ENCODE measurements at places on chromosomes 11 and 22.
A peak's percentile ranks its signal among the peaks of the same experiment; 100 is the strongest.

GRCh38 chr11:10930972-10931760 lies 73.3 kb upstream of the ZBED5 start:
- peak; percentile 96 for DNase-seq

DNA sequence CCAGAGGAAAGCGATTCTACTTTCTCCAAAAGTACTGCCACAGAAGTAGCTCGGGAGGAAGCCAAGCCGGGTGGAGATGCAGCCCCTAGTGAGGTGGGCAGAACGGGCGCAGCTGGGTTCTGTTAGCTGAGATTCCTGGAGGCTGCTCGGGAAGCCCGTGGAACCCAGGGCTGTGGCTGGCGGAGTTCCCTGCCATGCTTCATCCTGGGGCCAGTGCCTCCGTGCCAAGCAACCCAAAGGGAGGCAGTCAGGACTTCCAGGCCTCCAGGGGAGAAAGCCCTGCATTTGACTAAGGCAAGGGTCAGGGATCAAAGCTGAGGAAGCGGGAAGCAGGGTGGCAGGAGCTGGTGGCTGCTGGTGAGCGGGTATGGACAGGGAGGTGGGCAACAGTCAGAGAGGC lies 6.7 kb upstream of the TRMU start:
- no peak for DNase-seq

DNA sequence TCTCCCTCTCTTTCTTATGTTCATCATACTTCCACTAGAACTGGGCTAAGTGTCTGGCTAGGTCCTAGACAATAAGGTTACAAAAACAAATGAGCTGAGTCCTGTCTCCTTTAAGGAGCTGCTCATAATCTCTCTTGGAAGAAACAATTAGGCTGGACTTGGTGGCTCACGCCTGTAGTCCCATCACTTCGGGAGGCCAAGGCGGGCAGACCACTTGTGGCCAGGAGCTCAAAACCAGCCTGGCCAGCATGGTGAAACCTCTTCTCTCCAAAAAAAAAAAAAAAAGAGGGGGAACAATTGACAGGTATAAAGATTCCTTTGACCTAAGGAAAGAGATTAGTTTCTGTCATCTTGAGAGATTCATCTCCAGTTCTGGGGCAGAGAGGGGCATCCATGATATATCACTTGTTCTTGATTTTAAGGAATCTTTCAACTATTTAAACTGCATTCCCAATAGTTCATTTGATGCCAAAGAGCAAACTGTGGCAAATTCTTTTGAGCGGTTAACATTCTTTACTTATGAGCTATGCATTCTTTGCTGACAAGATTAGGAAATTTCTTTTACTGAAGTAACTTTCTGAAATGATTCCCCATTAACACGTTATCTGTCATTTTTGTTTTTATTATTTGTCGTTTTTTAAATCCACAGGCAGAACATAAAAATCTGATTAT lies 125.5 kb downstream of the C11orf87 start:
- peak; percentile 59 for DNase-seq

DNA sequence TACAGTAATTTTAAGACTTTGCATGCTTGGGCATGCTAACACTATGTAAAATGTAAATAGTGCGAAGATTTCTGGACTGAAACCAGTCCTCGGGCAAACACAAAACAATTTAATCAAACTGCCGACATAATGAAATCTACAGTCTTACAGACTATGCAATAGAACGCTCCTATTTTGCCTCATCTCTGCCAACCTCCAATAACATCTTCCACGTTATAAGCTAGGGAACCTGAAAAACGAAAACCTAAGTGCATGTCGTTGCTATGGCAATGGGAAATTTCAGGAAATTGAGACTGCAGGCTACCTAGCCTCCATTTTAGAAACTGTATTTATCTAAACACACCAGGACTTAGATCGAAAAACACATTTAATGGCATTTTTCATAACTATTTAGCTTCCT lies 1.1 kb downstream of the CSTF3 start:
- DNase-seq: peak; percentile 51

- no peak for DNase-seq
These were observed 238.4 kb upstream of the CTSC start for GRCh38 chr11:88575916-88576315.

DNA sequence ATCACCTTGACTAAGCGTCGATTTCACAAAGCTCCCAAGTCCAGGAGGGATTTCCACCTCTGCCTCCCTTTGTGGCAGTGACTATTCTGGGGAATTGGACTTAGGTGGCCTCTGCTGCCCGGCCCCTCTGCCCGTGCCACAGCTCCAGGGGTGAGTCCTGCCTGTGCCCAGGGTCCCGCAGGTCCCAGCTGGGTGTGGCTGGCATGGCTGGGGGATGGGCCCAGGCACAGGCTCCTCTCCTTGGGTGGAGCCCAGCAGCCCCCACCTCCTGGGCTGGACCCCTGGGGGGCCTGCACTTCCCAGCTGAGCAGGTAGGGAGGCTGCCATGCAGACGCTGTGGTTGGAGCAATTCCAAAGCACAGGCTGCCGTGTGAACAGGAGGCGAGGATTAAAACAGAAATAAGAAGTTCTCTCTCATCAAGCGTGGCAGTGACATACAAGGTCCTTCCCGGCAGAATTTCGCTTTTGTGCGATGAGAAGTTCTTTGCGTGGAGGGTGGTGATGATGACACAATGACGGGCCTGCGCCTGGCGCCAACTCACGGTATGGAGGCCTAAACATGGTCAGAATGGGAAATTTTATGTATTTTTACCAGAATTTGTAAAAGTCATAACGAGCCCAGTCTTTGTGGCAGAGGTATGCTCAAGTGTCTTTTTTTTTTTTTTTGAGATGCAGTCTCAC lies 107.3 kb downstream of the BRD1 start:
- DNase-seq: no peak

DNA sequence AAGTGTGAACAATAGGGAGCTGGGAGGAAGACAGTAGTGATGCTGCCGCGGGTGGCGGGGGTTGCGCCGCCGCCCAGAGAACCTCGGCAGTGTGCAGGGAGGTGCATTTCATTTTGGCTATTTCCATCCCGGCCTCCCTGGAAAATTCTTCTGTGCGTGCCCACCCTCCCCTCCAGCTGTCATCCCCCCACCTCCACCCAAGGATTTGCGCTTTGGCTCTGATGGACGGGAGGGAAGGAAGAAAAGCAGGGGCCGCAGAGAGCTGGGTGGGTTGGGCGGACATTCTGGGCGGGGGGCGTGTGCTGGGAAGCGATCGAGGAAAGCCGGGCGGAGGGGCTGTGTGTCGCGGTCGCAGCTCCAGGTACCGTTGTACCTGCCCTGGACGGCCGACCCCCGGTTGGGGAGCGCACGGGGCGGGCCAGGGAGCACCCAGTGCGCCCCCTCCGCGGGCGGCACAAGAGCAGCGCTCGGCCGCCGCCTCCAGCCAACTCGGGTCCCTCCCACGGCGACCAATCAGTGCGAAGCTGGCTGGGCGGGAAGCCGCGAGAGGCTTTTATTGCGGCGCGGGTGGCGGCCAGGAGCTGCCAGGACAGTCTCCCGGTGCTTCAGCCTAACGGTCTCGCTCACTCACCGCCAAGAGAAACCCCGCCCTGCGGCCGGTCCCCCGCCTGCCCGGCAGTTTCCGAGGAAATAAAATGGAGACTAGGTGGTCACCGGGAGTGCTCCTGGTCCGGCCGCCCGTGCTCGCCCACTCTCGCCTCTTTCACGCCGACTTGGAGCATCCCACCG lies 1.6 kb downstream of the NCAM1 start:
- DNase-seq: peak; percentile 66

- no peak for DNase-seq
These were observed 3.8 kb upstream of the MARK2 start for GRCh38 chr11:63835158-63835545.

- DNase-seq: no peak
These were observed 131.9 kb upstream of the MTMR2 start for GRCh38 chr11:96055706-96056387.

- no peak for DNase-seq
These were observed 289.5 kb upstream of the C11orf87 start for GRCh38 chr11:109132539-109132938.

- DNase-seq: no peak
These were observed 1.6 kb downstream of the NADSYN1 start for GRCh38 chr11:71454470-71455113.

- DNase-seq: peak; percentile 39
These were observed 8.2 kb upstream of the PARVG start for GRCh38 chr22:44172370-44173108.

- DNase-seq: peak; percentile 34
These were observed 81.6 kb downstream of the FLI1 start for GRCh38 chr11:128775468-128775867.

- DNase-seq: no peak
These were observed at the start of gene DSCAML1 for GRCh38 chr11:117796872-117797529. Gene DSCAML1, minus strand, starts transcription at chr11:117797216. Its CDS starts 137 bp downstream, at chr11:117797079.

DNA sequence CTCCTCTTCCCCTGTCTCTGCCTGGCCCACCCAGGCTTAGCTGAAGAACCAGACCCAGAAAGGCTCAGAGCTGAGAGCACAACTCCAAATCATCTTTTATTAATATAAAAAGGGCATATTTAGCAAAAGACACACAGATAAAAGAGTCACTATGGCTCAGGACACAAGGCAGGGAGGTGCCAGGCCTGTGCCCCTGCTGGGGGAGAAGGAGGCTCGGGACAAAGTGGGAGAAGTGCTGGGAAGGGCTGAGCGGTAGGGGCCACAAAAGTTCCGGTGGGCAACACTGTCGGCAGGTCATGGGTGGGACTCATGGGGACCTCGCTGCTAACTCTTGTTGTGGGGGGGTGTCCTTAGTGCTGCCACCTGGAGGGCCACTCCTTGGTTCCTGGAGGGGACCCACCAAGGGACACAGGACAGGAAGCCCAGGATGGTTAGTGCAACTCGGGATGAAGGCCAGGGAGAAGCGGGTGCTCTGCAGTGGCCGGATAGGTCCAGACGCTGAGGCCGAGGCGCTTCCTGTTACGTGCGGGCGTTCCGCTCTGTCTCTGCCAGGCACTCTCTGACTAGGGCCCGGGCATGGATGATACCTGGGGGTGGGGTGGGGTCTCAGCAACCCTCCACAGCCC lies 1.4 kb upstream of the PITPNM1 start:
- DNase-seq: no peak

GRCh38 chr11:111633756-111634362 lies 31.6 kb downstream of the SIK2 start:
- no peak for DNase-seq

DNA sequence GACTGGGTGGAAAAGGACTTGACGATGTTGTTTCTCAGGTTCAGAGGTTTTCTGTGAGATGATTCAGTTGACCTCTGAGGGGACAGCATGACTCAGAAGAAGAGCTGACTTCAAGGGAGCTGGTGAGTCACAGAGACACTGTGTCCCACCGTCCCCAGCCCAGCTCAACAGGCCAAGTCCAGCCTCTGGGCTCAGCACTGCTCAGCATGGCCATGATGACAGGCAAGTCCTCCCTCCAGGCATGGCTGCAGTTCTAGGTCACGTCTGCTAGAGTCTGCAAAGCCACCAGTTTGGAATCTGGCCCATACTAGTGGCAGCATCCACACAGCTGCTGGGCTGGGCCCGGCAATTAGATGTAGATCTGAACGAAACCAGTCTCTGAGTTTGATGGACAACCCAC lies 12.9 kb downstream of the TRIM29 start:
- no peak for DNase-seq

DNA sequence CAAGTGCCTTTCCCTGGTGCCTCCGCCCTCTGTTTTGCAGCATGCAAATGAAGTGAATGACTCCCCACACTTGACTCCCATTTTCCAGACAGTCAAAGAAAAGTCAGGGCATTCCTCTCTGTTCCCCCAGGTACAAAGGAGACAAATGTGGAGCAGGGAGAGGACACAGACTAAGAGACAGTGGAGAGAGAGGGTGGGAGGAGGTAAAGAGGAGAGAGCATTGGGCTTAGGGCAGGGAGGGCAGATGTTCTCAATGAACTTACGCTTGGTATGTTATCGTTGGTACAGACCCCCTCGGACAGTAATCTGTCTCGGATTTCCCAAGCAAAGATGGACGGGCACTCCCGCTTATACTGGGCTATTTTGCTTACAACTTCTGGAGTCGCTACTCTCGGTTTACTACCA lies 9.8 kb downstream of the PAX6 start:
- no peak for DNase-seq

GRCh38 chr11:3216027-3216525 lies 2.5 kb downstream of the MRGPRG start:
- no peak for DNase-seq

DNA sequence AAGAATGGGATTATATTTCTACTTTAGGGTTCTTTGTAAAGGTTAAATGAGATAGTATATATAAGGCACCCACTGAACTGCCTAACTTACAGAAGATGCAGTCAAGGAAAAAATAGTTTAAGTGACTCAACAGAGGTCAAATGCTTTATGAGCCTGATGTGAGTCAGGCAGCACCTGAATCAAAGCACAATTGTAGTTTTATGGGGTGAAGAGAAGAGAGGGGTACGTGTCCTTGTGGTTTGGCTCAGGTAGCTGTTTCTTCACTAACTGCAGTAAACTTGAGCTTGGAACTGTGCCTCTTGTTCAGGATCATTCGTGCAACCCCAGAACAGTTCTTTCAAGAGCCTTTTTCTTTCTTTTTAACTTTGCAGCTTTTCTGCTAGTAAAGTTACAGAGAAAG lies 125.2 kb upstream of the SPON1 start:
- no peak for DNase-seq

GRCh38 chr11:116187026-116187425 lies 585.8 kb downstream of the BUD13 start:
- no peak for DNase-seq

GRCh38 chr11:76317296-76317695 lies 63.6 kb downstream of the THAP12 start:
- no peak for DNase-seq

GRCh38 chr22:50276143-50276542 lies 6.0 kb upstream of the MAPK11 start:
- DNase-seq: no peak

GRCh38 chr11:119115484-119116234 lies 5.7 kb upstream of the HINFP start:
- peak; percentile 47 for DNase-seq

DNA sequence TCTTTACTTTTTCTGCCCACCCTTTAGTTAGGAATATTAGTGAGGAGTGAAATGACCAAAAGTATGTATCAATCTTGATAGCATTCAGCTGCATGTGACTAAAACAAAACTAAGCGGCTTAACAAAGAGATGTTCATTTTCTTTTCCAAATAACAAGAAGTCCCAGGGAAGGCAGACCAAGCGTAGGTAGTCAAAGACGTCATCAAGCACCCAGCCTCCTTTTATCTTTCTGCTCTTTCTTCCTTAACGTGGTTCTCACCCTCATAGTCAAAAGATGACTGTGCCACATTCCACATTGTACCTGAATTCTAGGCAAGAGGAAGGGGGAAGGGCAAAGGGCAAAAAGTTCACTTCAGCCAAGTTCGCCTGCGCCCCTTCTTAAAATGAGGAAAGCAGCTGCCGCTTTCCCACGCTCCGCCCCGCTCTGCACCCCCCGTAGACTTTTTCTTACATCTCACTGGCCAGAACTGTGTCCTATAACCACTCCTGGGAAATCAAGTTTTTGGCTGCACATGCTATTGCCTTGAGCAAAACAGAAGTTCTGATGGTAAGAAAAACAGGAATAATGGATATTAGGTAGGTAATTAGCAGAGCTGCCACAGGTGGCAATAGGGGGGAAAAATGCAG lies 14.6 kb upstream of the PGM2L1 start:
- DNase-seq: no peak

Measured in umbilical cord (tissue), 2 donors.